ENCODE measurements at places on chromosomes 7 and 10. TPM values are rescaled to one million over a fixed set of nuclear protein-coding genes. Genes with fewer than 3 reads are reported as not detected.

Gene ACHE
- 0.35 TPM for total RNA-seq

Gene COX19
- 5.4 TPM for total RNA-seq

Gene DPP6
- total RNA-seq, result 0.35 TPM

Gene OR2A7
- total RNA-seq, result 0.17 TPM

Gene SHTN1
- total RNA-seq, result 1.3 TPM

Gene OPALIN
- not detected for total RNA-seq

Gene CACNB2
- total RNA-seq, result 1.9 TPM

Gene MOGAT3
- total RNA-seq, result not detected

Measured in pericardium fibroblast (primary cell).